ENCODE measurements at places on chromosomes 4 and X.

GRCh38 chrX:109841869-109842579 lies 109.0 kb upstream of the ACSL4 start:
- DNase-seq, result no peak

DNA sequence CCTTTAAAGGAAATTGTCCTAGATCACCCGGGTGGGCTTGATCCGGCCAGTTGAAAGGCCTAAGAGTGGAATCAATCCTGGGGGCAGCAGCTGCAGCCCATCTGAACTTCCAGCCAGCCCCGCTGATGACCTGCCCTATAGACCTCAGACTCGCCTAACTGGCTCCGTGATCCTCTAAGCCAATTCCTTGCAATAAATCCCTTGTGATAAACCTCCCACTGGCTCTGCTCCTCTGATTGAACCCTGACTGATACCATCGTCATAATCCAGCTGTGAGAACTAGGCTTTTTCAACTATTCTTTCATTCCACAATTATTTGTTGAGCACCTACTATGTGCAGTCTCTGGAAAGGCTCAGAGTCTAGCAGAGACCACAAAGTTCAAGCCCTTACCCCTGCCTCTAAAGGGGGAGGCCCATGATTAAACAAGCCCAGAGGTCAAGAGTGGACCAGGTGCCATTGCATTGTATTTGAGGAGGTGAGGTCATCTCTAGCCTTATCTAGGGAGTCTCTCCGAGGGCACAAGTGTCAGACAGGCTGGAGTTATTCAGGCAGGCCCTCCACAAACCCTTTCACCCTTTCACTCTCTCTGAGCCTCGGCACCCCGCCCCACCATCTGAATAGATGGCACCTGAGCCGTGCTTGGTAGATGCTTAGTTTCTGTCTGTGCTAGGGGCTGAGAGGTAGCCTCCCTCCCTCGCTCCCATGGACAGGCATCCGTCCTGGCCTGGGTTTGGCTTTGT lies 20.5 kb upstream of the GPR78 start:
- DNase-seq, result no peak

GRCh38 chr4:11426731-11427120 lies 2.0 kb downstream of the HS3ST1 start:
- DNase-seq, result no peak

- DNase-seq, result no peak
Observed at GRCh38 chr4:89336818-89337420, 29.3 kb upstream of the GPRIN3 start.

DNA sequence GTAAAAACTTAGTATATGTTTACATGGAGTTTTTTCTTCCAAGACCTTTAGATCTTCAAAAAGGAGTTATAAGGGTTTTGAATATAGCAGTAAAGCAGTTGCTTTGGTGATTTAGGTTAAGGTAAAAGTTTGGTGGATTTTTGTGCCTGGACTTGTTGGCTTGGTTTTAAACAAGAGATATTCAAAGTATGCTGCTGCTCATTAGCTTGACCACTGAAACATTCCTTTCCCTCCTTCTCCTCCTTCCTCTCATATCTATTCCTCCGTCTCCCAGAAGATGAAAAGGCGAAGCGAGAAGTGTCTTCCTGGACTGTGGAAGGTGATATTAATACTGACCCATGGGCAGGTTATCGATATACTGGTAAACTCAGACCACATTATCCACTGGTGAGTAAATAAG lies 38.4 kb downstream of the METAP1 start:
- no peak for DNase-seq

GRCh38 chrX:123859846-123860838 lies at the start of gene XIAP:
XIAP (plus strand) TSS chrX:123860053; CDS start chrX:123885663, 25,610 bp downstream.
- peak; percentile 42 for DNase-seq

- no peak for DNase-seq
Observed at GRCh38 chr4:163818673-163819072, 324.2 kb downstream of the TMA16 start.

DNA sequence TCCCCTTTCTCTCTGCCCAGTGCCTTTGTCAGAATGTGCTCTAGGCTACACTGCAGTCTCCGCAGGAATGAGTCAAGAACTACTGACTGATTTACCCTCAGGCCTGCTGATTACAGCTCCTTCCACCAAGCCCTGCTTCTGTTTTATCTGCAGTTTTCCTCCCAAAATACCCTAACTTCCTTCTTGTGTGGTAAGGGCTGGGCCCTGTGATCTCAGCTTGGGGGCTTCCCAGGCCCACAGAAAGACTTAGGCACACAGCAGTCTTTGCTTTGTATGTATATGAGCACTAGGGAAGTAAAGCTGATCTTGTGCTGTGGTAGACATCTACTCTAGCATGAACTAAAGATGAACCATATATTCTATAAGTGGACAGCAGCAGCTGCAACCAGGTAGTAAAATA lies 18.8 kb downstream of the PAK3 start:
- DNase-seq, result no peak

GRCh38 chr4:54499308-54500074 lies 158.3 kb upstream of the KIT start:
- DNase-seq, result peak; percentile 64

GRCh38 chr4:173121076-173121561 lies 47.5 kb upstream of the GALNT7 start:
- DNase-seq, result peak; percentile 12

GRCh38 chrX:19990151-19990555 lies 708 bp downstream of the BCLAF3 start:
- no peak for DNase-seq

- no peak for DNase-seq
Observed at GRCh38 chr4:8306511-8307021, 37.0 kb downstream of the HTRA3 start.

- no peak for DNase-seq
Observed at GRCh38 chr4:144906181-144906925, 191.6 kb downstream of the ANAPC10 start.

- DNase-seq, result no peak
Observed at GRCh38 chr4:108834835-108835384, 72.1 kb upstream of the ETNPPL start.

DNA sequence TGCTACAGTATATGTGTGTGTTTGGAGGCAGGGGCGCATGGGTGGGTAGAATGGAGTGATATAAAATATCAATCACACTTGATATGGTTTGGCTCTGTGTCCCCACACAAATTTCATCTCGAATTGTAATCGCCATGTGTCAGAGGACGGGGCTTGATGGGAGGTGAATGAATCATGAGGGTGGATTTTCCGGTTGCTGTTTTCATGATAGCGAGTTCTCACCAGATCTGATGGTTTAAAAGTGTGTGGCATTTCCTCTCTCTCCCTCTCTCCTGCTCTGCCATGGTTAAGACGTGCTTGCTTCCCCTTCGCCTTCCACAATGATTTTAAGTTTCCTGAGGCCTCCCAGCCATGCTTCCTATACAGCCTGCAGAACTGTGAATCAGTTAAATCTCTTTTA lies 14.8 kb downstream of the SOWAHB start:
- no peak for DNase-seq

DNA sequence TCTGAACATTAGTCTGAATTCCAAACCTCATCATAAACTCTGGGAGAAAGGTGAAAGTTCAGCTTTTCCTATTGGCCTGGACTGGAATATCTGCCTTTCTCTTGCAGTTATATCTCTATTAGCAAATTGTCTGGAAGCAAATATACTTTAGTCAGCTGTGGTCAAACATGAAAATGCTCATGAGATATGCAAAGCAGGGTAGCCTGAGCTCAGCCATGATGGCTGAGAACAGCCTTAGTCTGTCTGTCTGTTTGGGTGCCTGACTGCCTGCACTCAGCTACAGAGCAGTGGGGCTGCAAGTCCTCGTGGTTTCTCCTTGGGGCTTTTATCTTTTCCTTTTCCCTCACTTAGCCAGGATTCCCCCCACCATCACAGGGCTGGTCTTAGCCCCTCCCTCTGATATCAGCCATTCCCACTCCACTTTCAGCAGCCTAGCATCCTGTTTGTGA lies 19.5 kb upstream of the PGRMC2 start:
- no peak for DNase-seq

- no peak for DNase-seq
Observed at GRCh38 chr4:57966987-57967760, 857.0 kb upstream of the IGFBP7 start.

GRCh38 chr4:77773101-77773500 lies 46.1 kb downstream of the CNOT6L start:
- peak; percentile 11 for DNase-seq

- DNase-seq, result no peak
Observed at GRCh38 chrX:125439194-125439849, 119.7 kb downstream of the TEX13C start.

DNA sequence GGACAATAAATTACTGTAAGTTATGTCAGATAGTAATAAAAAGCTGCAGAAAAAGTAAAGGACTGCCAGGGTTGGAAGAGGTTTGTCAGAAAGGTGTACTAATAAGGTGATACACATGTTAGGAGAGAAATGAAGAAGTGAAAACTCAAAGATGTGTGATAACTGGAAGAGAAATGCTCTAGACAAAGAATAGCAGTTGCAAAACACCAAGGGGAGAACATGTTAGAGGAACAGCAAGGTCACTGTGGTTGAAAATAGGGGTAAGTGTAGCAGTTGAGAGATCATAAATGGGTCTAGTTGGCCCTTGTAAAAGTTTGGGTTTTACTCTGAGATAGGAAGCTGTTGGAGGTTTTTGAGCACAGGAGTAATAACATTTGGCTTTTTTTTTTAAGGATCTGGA lies 46.9 kb downstream of the HSPA4L start:
- DNase-seq, result no peak

GRCh38 chr4:124018383-124019317 lies 622.1 kb downstream of the SPRY1 start:
- peak; percentile 64 for DNase-seq

- DNase-seq, result no peak
Observed at GRCh38 chr4:120682981-120683380, 239.5 kb downstream of the PRDM5 start.

- DNase-seq, result peak; percentile 46
Observed at GRCh38 chrX:27890611-27891010, 82.8 kb downstream of the MAGEB10 start.

GRCh38 chrX:42515939-42516338 lies 262.0 kb downstream of the PPP1R2C start:
- no peak for DNase-seq

DNA sequence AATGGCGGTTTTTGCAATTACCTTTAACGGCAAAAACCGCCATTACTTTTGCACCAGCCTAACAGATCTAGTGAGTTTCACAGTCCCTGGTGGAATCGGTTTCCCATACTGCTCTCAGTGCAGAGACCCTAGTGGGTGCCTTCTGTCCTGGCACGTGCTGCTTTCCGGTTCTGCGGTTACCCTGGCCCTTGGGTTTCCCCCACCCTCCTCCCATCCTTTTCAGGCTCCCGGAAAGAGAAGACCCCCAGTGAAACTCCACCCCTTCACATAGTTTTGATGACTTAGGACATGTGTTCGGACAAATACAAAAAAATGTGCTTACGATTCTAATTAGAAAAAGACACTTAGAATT lies 36.9 kb downstream of the NLGN3 start:
- no peak for DNase-seq

GRCh38 chr4:53788011-53788410 lies 196.7 kb upstream of the LNX1 start:
- DNase-seq, result no peak

DNA sequence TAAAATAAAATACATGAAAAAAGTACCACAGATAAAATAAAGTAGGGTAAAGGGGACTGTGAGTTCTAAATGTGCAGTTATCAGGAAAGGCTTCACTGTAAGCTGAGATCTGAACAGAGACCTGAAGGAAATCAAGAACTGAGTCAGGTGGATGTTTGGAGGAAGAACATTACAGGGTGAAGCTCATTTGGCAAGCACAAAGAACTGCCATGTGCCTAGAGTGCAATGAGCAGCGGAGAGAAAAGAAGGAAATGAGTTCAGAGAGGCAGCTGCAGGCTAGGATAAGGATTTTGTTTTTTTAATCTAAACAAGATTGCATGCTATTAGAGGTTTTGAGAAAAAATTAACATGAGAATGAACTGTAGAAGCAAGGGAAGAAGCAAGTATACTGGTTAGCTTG lies 373.1 kb downstream of the STPG2 start:
- no peak for DNase-seq

GRCh38 chrX:40628506-40628905 lies 5.3 kb downstream of the MPC1L start:
- DNase-seq, result no peak

DNA sequence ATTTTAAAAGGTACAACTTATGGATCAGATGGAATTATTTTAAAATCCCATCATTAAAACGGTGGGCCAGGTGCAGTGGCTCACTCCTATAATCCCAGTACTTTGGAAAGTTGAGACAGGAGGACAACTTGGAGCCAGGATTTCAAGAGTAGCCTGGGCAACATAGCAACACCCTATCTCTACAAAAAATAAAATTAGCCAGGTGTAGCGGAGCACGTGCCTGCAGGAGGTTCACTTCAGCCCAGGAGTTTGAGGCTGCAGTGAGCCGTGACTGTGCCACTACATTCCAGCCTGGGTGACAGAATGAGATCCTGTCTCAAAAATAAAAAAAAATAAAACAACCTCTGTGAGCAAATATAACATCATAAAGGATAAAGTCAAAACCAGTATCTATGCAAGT lies 11.4 kb downstream of the ADH5 start:
- no peak for DNase-seq

- no peak for DNase-seq
Observed at GRCh38 chrX:123077631-123078030, 106.4 kb upstream of the GRIA3 start.

DNA sequence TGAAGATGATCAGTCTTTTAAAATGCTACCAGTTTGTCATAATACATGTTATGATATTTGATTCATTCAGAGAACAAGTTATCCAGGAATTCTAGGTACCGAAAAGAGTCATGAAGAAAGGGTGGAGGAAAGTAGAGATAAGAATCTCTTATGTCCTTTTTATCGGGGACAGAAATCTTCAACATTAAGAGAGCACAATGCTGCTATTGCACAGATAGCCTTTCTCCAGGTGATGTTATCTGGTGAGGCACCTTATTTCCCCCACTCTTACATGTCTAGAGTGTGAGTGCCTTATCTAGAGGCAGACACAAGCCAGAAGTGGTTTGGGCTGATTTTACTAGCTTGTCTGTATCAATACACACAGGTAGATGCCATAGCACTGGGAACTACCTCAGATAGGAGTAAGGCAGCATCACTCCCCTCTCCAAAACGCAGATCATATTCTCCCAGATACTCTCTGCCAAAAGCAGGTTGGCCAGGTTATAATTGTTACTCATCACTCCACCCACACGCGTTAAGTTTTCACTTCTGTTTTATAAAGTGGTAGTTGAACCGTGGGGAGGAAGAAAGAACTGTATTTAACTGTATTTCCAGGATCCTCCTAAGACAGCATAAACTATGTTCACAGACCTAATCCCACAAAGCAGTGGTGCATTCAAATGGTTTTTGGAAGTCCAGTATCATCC lies 38.4 kb downstream of the AREG start:
- no peak for DNase-seq

GRCh38 chr4:156336511-156336910 lies 382.8 kb upstream of the CTSO start:
- no peak for DNase-seq

- no peak for DNase-seq
Observed at GRCh38 chr4:1227816-1228215, 21.1 kb downstream of the CTBP1 start.

Measured in fibroblast of skin of left quadriceps (primary cell).